ENCODE measurements at places on chromosomes 11 and 22.
A peak's percentile ranks its signal among the peaks of the same experiment; 100 is the strongest.

DNA sequence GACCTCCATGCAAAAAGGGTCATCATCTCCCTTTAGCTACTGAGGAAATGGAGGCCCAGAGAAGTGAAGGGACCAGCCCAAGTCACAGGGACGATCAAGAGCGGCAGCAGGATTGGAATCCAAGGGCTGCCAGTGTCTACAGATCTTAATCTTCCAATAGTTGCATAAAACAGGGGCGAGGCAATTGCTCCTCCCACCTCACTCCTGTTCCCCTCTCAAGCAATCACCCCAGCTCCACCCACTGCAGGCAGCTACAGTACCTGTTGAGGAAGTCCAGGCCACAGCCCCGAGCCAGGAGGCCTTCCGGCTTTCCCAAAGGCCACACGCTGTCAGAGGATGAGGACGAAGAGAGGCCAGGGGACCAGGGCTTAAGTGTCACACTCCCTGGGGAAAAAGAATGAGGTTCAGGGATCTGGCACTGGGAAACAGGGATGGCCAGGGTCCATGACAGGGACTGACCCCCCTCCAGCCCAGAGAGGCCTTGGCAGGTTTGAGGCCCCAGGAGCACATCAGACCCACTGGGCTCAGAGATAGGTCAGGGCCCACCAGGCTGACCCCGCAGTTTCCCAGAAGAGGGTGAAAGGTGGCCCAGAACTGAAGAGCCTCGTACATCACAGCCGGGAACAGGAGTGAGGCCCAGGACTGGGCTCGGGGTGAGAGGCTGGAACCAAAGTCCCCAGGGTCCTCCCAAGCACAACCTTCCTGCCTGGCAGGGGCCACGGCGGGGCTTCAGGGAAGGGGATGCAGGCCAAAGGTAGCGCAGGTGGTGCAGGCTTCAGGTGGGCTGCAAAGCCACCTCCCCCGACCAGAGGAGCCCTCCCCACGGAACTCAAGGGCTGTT is 16.4 kb upstream of the MFNG start:
- DNase-seq: no peak

DNA sequence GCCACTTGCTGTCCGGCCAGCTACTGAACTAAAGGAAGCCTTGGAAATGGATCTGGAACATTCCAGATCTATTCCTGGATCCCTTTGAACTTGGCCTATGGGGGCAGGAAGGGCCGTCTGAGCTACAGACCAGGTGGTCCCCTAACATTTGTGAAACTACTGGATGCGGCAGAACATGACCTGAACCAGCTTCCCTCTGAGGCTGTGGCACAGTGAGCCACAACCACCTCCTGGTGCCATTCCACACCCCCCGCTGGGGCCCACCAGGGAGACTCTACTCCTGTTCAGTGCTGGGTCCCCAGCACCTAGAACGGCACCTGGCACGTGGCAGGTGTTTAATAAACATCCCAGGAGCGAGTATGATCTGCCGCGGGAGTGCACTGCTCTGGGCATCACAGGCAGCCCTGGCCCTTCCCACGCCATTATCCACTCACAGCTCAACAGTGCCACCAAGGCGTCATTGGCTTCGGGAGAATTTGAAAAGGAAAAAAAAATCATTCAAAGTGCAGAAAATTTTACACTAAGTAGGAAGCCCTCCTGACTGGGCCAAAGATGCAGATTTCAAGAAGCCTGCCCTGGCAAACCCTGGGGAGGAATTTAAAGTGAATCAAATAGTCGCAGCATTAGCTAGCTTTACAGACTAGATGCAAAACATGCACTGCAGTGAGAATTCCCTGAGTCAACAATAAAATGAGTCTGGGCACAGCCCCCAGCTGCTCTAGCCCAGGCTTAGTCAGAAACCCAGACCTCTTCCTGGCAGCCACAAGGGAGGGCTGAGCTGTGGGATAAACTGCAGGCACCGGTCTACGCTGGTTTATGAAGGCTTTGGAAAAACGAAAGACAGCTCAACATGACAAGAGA is 14.3 kb upstream of the EFCAB6 start:
- no peak for DNase-seq

DNA sequence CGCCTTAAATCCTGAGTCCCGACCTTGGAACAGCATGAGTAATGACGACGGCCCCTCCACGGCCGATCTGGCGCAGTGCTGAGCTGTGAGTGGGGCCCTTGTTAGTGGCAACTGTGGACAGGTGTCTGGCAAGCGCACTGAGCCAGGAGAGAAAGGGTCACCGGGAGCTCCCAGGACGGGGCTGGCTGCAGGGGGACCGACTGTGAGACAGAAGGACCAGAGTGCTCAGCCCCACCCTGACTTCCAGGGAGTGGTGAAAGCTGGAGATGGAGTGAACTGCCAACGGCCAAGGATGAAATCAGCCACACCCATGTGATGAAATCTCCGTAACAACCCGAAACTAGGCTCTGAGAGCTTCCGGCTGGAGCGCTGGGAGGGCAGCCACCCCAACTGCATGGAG is 228.6 kb downstream of the BRD1 start:
- DNase-seq: no peak

DNA sequence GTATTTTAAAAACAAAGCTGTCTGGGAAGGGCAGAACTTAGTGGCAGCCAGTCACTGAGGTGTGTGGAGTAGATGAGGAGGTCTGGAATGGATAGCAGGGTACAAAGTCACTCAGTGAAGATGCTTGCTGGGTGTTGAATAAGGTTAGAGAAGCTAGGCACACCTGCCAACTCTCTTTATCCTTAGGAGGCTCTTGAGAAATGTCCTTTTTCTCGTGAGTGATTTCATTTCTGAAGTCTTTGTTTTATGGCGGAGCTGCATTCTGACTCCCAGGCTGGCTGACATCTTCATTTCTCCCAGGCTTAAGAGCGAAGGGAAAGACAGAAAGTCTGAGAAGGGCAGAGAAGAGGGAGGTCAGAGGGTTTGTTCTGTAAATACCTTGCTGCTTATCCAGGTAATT is 31.0 kb downstream of the CECR2 start:
- DNase-seq: no peak

DNA sequence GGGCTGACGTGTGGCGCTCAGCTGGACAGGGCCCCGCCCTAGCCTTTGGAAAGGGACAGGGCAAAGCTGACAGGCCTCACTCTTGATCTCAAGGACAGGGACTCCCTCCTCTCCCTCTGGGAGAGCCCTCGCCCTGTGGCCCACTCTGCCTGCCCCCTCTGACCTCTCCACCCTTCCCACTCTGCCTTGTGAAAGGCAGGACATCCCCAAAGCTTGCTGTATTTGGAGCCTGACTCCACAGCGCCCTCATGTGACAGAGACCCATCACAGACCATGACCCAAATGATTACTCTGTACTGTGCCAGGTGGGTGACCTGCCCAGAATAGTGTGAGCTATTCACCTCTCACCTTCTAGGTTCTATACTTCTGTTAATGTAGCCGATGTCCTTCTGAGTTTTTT is 18.8 kb downstream of the P2RY2 start:
- no peak for DNase-seq

GRCh38 chr11:119529063-119529845 is 106.3 kb upstream of the THY1 start:
- peak; percentile 67 for DNase-seq

- DNase-seq: no peak
These were observed 77.9 kb downstream of the SCN3B start for GRCh38 chr11:123576501-123576900.

- no peak for DNase-seq
These were observed 109.1 kb upstream of the LMO1 start for GRCh38 chr11:8372641-8373381.

GRCh38 chr22:42997582-42998090 is 17.3 kb downstream of the PACSIN2 start:
- no peak for DNase-seq

GRCh38 chr11:83355391-83355790 is 69.2 kb upstream of the CCDC90B start:
- no peak for DNase-seq

DNA sequence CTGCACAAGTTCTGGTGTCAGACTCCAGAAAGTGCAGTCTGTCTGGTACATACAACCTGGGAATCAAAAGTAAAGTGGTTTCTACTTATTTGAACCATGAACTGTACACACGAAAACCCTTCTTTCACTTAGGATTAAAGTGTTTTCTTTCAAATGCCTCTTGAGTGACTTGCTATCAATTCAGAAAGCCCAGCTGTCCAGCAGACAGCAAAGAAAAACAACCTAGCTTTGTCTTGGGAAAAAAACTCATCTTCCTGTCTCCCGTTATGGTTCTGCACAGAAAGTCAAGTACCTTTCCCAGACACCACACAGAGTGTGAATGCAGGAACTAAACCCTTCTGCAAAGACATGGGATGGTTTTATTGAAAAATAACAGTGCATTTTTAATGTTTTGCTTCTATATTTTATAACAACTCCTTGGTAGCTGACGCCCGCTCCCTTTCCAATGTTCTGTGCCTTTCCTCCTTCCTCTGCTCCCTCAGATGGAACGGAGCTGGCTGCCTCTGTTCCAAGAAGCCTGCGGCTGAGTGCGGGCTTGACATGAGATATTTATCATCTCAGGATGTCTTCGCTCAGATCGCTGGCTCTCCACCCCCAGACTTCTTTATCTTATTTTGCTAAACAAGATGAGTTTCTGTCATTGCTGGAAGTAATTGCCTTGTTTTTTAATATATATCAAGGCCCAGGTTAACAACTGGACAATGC is 322.3 kb upstream of the B3GAT1 start:
- peak; percentile 46 for DNase-seq

GRCh38 chr11:128551058-128551457 is 36.3 kb downstream of the ETS1 start:
- no peak for DNase-seq

- DNase-seq: no peak
These were observed 8.4 kb upstream of the KCNQ1OT1 start for GRCh38 chr11:2708151-2708581.

- DNase-seq: no peak
These were observed 21.7 kb downstream of the VWCE start for GRCh38 chr11:61273178-61274078.

DNA sequence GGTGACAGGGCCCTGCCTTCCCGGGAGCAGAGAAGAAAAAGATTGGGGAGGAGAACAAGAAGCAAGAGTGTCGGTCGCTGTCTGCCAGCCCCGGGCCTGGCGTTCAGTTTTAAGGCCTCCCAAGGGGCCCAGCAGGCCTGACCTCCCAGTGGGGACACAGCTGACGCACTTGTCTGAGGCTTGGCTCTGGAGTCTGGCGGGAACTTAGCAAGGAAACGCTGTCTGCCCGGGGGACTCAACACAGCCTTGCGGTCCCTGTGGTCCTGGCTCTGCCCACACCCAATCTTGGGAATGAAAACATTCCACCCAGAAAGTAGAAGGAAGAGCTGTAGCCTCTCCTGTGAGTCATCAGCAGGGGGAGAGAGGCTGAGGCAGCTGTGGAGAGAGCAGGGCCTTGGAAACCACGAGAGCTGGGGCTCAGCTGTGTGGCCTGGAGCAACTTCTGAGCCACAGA is 54.4 kb downstream of the TRAF6 start:
- peak; percentile 85 for DNase-seq

- DNase-seq: no peak
These were observed 220.7 kb upstream of the SESN3 start for GRCh38 chr11:95451682-95452081.

DNA sequence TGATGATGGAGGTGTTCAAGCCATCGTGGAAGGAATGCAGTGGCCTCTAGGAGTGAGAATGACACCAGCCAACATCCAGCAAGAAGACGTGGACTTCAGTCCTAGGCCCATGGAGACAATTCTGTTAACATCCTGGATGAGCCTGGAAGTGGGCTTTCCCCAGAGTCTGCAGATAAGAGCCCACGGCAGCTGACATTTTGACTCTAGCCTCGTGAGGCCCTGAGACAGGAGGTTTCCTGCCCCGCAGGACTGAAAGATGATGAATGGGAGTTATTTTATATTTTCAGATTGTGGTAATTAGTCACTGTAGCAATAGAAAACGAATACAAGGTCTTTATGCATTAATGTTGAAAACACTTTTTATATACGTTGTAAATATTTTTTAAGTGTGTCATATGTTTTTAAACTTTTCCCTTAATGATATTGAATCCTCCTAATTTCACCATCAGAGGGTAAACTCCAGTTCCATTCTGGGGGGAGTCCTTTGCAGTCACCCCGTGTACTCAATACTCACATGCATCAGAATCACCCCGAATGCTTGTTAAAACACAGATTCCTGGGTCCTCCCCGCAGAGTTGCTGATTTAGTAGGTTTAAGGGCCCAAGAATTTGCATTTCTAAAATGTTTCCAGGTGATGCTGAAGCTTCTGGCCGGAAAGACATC is 570 bp upstream of the TPCN2 start:
- no peak for DNase-seq

DNA sequence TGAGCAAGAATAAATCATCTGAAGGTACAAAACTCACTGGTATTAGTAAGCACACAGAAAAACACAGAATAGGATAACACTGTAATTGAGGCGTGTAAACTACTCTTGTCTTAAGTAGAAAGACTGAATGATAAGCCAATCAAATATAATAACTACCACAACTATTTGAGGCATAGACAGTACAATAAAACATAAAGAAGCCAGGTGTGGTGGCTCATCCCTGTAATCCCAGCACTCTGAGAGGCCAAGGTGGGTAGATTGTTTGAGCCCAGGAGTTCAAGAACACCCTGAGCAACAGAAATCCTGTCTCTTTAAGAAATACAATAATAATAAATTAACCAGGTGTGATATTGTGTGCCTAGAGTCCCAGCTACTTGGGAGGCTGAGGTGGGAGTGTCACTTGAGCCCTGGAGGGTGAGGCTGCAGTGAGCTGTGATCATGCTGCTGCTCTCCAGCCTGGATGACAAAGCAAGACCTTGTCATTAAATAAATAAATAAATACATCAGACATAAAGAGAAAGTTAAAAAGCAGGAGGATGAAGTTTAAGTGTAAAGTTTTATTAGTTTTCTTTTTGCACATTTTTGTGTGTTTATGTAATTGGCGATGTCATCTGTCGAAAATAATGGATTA is 390.6 kb downstream of the DYNC2H1 start:
- no peak for DNase-seq

- no peak for DNase-seq
These were observed 101.4 kb downstream of the SYT9 start for GRCh38 chr11:7353100-7353499.

DNA sequence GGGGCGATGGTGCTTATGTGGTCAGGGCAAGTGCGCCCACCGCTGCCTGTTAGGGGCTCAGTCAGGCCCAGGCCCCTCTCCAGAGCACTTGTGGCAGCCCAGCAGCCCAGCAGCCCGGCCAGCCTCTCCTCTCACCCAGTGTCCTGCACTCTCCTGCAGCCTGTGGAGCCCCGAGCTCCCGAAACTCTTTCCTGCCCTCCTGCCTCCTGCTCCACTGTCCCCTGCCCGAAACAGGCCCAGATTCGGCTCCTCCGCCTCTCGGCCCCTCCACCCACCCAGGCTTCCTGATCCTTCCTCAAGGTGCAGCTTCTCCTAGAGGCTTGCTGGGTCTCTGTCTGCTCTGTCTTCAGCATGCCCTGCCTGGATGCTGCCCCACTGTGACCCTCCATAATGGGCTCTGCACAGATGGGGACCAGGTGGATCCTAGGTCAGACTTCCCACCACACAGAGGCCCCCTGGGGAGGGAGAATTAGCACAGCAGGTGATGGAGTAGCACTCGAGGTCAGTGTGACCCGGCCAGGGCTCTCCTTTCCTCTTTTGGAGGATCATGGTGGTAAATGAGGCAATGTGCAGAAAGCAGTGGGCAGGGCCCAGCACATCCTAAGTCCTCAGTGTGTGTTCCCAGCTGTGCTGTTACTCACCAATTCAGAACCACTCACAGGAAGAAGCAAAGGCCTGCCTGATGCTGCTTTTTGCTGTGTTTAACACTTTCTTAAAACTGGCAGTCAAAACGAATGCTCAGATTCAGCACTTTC is 18.6 kb upstream of the NAP1L4 start:
- no peak for DNase-seq

- DNase-seq: no peak
These were observed 17.2 kb downstream of the LDHC start for GRCh38 chr11:18429332-18429731.

- no peak for DNase-seq
These were observed 99.5 kb downstream of the BCR start for GRCh38 chr22:23279781-23280180.
